ENCODE measurements at places on chromosomes 1 and 21.

- no peak for DNase-seq
Measured at GRCh38 chr1:162840250-162840839, 20.6 kb downstream of the CCDC190 start.

DNA sequence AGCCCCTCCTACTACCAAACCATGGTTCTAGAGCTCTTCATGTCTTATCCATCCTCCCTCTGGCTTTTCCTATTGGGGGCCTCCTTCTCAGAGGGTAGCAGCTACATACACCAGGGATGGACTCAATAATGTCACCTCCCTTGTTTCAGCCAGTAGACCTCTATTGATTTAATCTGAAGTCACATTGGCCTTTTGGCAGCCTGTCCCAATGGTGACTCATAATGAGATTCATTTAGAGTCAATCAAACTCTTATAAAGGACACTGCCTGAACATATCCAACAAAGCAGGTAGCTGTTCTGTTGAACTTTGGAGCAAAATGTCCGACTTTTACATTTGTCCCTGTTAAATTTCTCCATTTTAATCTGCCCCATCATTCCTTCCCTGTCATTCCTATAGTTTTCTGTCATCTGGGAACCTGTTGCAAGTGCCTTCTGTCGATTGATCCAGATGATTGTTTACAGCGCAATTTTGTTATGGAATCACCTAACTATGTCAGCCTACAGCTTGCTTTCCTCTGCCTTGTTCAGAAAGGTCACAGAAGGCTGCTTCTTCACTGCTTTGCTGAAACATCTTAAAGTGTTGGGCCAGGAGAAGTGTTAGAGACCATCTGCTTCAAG, 105.9 kb downstream of the ETS2 start:
- DNase-seq: no peak

DNA sequence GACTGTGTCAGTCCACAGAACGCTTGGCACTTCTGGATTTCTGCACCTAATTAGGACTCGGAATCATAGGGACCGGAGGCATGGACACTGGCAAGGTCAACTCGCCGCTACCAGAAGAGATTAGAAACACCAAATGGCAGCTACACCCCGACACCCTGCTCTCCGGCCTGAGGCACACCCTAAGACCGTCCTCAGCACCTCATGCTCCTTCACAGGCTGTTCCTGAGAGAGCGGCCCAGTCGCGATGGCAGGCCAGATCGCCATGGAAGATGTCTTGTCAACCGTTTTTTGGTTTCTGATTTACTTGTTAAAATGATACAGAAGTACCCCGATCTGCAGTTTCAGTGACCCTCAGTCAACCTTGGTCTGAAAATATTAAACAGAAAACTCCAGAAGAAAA, 46.8 kb downstream of the NPHP4 start:
- no peak for DNase-seq

DNA sequence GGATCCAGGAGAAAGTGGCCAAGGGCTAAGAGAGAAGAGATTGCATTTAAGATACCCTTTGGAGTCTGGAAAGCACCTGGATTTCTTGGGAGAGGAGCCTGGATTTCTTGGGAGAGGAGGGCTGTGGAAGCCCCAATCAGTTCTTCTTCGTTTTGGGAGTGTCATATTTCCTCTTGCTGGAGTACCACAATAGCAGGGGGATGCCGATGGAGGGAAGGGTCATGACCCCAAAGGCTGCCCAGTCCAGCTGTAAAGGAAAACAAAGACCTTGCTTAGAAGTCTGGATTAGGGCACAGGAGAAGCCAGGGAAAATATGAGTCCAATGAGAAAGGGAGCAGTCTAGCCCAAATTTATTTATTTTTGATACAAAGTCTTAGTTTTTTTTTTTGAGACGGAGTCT, 11.3 kb downstream of the SSR2 start:
- no peak for DNase-seq

DNA sequence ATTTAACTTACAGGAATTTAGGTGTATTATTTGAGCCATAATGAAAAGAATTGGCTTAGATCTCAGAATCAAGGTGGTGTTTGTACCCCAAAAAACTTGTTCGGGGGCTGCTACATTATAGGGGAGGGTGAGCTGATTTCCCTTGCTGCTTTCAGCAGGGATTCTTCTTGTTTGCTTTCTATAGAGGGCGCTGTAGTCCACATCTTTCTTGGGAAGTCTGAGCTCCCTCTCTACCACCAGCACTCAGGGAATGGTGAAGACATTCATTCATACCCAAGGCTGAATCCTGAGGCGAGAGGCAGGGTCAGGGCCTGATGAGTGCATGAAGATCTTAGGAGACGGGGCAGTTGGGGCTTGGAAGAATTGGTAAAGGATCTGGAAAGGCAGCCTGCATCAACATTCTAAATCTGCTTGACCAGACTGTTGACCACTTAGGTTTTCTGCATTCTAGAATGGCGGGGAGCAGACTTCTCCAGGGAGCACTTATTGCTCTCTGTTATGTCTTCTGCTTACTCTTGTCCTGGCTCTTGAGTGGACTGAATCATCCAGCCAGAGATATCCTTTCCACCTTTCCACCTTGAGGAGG, 18.9 kb downstream of the SPATA46 start:
- DNase-seq: peak; percentile 27

- DNase-seq: no peak
Measured at GRCh38 chr21:17051054-17051453, 461.8 kb upstream of the CXADR start.

DNA sequence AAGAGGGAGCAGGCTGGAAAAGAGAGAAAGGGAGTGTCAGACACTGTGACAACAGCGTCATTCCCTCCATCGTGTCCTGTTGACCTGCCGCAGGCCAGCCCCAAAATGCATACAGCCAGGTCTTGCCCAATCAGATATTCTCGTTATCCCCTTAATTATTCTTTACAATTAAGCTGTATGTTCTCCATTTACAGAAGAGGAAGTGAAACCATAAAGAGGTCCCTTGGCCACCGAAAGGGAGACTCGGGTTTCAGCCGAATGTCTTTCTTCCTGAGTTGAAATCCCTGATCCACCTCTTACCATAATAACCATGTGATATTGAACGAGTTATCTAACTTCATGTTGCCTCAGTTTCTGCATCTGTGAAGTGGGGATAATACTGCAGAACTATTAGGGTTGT, 70.5 kb downstream of the IGSF21 start:
- DNase-seq: peak; percentile 60

DNA sequence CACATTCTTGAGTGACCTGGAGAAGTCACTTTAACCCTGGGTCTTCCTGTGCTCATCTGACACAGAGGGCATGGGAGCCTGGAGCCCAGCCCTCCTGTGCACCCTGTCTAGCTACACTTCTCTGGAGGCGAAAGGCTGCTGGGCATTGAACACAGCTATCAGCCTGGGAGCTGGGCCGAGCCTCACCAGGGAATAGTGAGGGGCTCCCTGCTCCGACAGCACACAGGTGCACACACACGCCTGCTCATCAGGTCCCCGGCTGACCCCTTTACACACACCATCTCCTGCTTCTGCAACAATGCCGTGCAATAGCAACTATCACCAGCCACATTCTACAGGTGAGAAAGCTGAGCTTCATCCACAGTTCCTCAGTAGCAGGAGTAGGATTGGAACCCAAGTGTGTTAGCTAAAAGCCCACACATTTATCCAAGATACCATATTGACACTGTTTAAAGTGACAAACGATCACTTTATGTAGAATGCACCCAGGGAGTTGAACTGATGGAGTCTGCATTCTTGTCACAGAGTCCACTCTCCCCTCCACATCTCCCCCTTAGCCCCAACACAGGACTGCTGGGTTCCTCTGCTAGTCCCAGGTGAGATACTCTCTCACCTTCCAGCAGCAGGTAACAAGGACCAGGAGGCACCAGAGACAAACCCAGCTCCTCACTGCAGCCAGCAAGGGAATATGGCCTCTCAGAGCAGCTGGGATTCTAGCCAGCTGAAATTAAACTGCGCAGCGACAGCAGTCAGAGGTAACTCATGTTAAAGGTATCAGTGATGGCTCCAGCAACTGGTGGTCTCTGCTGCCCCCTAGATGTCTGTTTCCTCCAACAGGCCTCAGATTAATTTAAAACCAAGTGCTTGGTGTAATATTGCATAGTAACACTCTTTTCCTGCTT, 18.3 kb upstream of the CAPN8 start:
- peak; percentile 65 for DNase-seq

- peak; percentile 51 for DNase-seq
Measured at GRCh38 chr1:229596925-229597699, 28.8 kb downstream of the TAF5L start.

- DNase-seq: peak; percentile 56
Measured at GRCh38 chr1:167328816-167329483, 108.3 kb downstream of the POU2F1 start.

DNA sequence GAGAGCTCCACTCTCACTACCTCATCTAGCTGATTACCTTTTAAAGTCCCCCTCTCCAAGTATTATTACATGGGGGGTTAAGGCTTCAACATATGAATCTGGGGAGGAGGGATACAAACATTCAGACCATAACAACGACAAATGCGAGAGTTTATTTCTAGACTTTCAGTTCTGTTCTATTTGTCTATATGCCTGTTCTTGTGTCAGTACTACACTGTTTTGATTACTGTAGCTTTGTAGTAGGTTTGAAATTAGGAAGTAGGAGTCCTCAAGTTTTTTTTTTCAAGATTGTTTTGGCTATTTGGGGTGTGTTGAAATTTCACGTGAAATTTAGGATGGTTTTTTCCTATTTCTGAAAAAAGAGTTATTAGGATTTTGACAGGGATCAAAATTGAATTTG, 16.3 kb downstream of the ZMYM4 start:
- DNase-seq: no peak

DNA sequence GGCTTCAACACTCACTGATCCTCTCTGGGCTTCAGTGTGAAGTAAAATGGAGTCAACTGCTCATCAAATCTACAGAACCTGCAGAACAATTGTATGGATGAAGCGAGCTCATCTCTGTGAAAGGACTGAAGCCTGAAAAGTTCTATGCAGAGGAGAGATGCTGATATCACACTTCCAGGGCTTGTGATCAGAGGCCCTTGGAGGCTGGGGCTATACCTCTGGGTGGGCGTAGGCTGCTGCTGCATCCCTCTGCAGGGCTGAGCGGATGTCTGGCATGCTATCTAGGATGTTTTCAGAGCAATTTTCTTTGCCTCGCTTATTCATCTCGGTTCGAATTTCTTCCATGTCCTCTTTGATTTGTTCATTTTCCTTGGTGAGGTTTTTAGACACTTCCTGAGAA, 17.6 kb downstream of the OLFML2B start:
- no peak for DNase-seq

DNA sequence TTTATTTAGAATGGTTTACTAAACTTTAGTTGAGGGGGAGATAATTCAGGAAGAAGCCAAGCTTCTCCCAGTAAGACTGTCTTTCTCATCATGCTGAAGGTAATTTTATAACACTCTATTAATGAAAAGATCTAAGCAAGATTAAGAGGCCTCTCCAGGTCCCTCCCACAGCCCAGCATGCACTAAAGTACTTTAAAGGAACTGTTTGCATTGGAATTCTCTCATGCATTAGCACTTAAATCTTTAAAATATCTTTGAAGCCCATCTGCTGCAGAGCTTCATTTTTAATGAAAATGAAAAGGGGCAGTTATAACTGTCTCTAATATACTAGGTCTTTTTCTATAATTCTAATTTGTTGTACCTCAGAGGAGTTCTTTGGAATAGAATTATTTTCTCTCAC, 1379.1 kb upstream of the ADGRL4 start:
- DNase-seq: no peak

DNA sequence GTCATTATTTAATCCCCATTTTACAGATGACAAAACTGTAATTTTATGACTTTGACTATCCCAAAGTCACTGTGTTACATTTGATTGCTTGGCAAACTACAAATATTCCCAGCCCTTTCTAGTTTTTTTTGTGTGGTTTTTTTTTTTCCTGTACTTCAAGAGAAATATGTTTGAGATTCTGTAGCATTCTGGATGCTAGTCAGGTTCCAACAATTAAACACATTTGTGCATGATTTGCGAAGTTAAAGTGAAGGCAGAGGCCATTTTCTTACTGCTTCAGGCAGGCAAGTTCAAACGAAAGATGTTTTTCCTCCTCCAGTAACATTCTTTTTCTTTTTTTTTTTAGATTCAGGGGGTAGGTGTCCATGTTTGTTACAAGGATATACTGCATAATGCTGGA, 107.9 kb upstream of the SERTAD4 start:
- no peak for DNase-seq

GRCh38 chr1:214857716-214858115, 224.8 kb upstream of the KCNK2 start:
- no peak for DNase-seq

DNA sequence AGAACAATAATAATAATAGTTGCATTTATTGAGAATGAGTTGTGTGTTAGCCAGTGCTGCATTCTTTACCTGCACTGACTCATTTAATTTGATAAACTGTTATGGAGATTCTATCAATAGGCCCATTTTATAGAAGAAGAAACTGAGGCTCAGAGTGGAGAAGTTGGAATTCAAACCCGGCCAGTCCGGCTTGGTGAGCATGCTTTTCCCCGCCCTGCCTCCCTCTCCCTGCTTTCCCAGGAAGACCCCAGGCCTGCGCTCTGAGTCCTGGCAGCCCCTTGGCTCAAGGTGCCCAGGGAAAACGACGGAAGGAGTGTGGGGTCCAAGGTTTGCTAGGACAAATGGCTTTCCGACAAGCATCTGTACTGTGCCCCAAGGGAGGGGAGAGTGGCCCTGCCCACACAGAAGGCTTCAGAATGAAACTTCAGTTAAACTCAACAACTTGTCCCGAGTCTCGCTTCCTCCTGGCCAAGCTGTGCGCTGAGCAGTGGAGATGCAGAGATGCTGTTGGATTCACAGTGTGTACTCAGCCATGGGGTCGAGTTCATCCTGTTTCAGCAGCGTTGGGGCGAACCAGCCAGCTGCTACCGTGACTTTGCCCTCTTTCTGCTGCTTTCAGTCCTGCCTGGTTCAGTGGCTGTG, 23.3 kb upstream of the PADI6 start:
- no peak for DNase-seq

GRCh38 chr1:78377356-78377928, 113.3 kb upstream of the PTGFR start:
- no peak for DNase-seq

- no peak for DNase-seq
Measured at GRCh38 chr21:17782051-17782450, 37.1 kb downstream of the C21orf91 start.

DNA sequence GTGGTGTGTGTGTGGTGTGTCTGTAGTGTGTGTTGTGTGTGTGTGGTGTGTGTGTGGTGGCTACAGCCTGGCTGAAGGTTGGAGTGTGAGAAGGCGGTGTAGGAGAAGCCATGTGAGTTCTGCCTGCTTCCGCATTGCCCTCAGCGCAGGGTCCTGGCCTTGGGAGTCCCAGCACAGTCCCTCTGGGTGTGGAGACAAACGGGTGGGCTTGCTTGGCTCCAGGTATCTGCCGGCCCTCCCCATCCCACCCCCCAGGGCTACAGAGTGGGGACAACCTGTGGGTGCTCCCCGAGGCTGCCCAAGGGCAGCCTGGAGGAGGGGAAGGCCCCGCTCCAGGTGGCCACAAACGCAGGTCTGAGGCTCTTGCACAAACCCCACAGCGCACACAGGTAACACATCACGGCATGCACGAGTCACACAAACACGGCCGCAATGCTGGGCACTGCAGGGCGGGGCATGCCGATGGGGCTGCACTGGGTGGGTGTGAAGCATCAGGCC, 31.7 kb upstream of the ADARB1 start:
- DNase-seq: no peak
